ENCODE measurements at places on chromosomes 5 and 9.

GRCh38 chr5:53246042-53246836, 136.7 kb upstream of the MOCS2 start:
- DNase-seq: no peak

DNA sequence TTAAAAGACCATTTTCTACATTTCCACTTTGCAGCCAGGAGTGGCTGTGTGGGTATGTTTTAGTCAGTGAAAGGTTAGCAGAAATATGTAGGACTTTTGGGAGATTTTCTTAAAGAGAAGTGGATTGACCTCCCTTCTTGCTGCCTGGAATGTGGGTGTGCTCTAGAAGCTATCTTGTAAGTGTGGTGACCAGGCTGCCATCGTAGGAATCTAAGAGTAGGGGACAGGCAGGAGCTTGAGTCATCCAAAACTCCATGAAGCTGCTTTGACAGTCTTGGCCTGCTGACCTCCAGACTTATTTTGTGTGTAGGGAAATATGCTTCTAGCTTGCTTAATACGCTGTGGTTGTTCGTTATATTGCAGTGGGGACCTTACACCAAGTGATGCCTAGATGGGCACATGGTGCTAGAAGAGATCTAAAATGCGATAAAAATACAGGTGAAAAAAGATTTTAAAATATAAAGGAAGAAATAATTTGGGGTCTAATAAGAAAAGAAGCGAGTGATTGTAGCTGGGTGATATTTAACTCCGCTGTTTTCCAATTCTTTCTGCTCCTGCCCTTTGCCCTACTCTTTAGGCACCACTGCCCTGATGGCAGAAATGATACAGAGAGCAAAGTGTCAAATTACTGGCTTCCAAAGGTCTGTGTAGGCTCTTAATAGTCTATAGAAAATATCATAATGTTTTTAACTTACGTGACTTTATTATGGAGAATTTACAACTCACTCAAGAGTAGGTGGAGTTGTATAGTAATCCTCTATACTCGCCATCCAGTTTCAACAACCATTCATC, 298.2 kb upstream of the ZNF608 start:
- DNase-seq: no peak

- DNase-seq: no peak
These were observed 101.9 kb upstream of the S1PR3 start for GRCh38 chr9:88889386-88889785.

DNA sequence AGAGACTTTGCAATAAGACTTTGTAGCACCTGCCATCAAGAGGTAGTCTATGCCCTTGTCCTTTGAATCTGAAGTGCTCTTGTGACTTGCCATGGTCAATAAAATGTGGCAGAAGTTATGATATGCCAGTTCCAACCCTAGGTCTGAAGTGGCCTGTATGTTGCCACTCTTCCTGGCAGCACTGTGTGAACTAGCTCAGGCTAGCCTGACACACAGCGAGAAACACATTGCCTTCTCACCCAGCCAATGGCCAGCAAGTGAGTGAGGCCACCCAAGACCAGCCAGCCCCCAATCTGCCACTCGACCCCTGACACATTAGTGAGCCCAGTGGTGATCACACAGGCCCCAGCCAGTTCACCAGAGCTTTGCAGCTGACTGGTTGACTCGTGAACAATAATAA, 52.7 kb upstream of the OSMR start:
- no peak for DNase-seq

DNA sequence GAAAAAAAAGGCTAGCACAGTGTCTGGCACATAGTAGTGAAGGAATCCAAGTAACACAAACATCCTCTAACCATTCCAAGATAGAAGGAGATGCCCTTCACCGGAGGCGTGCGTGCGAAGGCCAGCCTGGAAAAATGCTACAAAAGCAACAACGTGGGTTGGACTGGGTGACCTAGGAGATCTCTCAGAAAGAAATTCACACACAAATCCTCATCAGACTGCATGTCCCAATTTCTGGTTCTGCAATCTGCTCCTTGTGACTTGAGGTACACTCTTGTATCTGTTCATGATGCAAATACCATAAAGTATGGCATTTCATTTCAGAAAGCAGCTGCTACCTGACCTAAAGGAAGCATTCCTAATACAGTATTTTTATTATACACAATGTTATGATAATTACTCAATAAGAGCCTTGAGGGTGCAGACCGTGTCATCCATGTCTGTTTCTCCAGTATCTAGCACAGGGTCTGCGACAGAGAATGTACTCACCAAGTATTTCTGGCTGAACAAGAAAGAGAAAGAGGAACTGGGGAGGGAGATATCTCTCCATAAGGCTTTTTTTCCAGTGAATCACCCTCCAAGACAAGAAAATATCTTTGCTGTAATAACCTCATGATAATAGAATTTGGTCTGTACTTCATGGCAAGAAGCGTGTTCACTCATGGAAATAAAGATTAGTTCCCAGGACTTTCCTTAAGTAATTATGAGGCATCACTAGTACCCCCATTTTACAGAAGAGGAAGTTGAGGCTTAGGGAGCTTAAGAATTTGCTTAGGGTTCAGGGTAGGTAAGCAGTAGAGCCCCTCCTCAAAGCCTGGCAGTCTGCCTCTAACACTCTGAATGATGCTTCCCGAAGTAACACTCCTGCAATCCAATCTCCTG, 138.3 kb downstream of the CDK5RAP2 start:
- no peak for DNase-seq

GRCh38 chr5:3393122-3393919, 202.3 kb upstream of the IRX1 start:
- DNase-seq: no peak

- no peak for DNase-seq
These were observed 7.5 kb downstream of the HSPA5 start for GRCh38 chr9:125233678-125234077.

- DNase-seq: no peak
These were observed 9.1 kb upstream of the SLC28A3 start for GRCh38 chr9:84349671-84350070.

DNA sequence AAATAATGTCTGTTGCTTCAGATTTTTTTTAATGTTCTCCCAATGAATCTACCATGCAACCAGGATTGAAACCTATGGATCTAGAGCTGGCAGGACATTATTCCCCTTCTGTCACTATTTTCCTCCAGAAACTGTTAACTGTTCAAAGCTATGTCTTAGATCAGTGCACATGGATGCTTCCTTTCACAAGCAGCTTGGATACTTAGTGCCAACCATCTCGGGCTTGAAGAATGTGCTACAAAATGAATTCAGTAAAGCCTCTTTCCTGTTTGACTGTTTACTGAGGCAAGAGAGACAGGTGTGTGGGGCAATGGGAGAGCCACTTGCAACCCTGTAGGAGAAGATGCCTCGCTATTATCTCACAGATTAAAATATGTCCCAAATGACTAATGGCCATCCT, 774.8 kb downstream of the KCTD16 start:
- no peak for DNase-seq

DNA sequence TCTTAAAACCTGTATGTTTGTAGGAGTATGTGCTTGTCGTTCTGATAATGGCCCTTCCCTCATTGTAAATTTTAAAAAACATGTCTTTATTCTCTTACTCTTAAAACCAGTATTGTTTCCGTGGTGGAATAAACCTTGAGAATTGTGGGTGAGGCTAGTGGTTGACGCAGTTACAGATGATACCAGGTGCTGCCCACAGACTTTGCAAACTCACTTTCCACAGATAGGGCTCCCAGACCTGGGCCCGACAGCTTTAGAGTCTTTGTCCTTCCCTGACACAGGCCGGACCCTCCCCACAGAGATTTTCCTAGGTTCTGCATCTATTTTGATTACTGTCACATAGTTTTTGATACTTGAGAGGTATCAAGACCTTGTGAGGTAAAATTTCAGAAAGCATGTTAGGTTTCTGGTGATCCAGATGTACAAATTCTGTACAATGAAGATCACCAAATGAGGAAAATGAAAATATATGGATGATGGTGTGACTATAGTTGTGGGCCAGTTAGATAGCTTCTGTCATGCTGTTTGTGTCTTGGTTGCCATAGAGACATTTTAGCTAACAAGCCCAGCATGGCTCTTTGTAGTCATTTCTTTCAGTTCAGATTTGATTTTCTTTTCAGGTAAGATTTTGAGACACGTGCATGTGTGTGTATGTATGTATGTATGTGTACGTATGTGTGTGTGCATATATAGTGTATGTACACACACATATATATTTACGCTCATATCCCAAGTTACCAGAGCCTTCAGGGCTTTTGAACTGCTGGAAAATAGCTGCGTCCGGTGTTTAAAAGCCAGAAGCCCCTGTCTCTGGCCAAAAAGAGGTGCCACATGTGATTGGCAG, 33.8 kb downstream of the DMRT1 start:
- DNase-seq: no peak

DNA sequence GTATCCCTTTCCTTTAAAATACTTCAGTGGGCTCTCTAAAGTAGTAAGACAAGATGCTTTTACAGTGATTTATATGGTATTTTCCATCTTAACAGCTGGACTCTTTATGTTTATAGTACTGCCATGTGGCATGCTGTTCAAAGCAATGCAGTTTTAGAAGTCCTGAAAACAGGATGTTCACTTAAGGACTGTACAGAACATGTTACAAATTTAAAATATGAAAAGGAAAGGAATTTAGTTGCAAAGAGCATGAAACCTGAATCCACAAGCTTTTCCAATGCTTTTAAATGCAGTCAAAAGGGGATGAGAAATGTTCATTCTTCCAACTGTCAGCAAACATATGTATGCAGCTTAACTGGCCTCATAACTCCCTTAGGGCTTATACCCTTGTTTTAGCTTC, 580.2 kb downstream of the EFNA5 start:
- no peak for DNase-seq

- DNase-seq: no peak
These were observed 164.3 kb downstream of the SMC2 start for GRCh38 chr9:104258296-104259011.

DNA sequence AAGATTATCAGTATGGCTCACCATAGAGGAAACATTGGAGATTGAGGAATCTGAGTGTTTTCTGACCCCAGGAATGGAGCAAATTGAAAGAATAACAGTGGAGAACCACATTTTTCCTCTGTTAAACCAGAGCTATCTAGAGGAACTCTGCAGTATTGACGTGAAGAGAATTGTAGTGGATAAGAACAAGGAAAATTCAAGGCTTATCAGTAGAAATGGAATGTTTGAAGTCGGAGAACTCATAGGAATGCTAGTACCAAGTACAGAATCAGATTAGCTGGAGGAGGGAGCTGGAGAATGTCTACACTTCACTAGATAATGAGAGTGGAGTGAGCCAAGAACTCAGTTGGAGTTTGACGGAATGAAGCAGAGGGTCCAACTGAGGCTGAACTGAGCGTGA, 50.3 kb downstream of the SNCAIP start:
- no peak for DNase-seq

- no peak for DNase-seq
These were observed 332.2 kb downstream of the PRELID2 start for GRCh38 chr5:145502906-145503305.

DNA sequence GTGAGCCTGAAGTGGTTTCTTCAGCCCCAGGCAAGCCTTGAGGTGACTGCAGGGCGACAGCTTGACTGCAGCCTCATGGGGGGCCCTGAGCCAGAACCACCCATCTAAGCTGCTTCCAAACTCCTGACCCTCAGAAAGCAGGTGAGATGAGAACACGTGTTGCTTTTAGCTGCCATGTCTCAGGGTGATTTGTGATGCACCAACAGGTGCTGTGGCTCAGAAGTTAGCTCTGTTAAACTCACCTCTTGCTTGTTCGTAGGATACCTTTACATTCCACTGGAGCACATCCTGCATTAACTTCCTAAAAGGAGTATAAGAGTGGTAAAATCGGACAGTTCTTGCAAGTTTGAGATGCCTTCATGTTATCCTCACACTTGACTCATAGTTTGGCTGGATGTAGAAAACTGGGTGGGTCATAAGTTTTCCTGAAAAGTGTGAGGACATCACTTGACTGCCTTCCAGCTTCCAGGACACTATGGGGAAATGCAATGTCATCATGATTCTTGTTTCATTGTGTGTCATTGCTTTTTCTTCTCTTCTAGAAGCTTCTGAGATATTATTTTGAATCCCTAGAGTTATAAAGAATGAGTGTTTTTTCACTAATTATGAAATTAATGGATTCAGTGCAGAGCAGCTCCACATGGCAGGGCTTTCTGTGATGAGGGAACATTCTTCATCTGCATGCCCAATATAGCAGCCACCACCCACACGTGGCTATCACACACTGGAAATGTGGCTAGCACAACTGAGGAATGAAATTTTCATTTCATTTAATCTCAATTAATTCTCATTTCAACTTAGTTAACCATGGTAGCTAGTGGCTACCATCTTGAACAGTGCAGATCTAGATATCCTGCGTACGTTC, 92.3 kb downstream of the HSD17B3 start:
- DNase-seq: no peak

DNA sequence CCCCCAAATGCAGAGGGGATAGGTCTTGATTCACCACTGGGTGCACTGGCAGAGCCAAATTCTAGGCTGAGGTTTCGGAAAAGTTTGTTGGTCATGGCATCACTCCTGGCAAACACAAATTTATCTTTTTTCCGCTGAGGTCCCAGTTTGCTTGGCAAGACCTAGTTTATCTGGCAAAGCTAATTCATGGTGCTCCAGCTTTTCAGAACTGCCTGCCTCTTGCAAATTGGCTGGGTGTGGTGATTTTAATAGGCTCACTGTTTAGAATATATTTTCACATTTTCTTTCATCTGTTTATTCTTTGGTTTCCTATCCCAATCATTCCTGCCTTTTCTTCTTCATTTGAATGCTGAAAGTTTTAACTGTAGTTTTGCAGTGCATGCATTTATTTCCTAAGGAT, 50.5 kb upstream of the MAMDC2 start:
- DNase-seq: no peak

DNA sequence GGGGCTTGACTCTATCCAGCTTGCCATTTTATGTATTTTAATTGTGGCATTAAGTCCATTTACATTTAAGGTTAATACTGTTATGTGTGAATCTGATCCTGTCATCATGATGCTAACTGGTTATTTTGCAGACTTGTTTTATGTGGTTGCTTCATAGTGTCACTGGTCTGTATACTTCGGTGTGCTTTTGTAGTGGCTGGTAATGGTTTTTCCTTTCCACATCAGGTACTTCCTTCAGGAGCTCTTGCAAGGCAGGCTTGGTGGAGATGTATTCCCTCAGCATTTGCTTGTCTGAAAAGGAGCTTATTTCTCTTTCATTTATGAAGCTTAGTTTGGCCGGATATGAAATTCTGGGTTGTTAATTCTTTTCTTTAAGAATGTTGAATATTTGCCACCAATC, 145.9 kb downstream of the CPLANE1 start:
- DNase-seq: no peak

DNA sequence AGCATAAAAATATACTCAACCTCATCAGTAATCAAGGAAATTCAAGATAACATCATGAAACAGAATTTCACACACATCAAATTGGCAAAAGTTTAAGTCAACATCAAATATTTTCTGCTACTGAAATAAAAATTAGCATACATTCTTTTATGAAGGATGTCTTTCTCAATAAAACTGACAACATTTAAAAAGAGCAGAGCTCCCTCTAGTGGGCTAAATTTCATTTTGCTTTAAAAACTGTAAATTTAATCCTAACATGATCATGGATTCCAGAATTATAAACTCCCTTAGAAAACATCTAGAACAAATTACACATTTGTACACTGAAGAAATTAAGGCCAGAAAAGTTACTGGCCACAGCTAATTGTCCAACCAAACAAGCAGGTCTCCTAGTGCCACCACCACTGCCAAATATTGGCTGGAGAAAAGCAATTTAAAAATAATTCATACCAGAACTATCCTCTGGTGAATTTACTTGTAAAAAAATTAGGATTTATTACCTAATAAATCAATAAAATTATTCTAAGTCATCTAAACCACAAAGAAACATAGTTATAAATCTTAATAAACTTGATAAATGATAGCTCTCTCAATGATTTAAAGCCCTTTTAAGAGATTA, 31.2 kb downstream of the DEPDC1B start:
- DNase-seq: peak; percentile 30

Data from globus pallidus (tissue), 1 donor.